EH (cell line): ENCODE measurements at places on chromosomes 13 and 19.
A peak's percentile ranks its signal among the peaks of the same experiment; 100 is the strongest.

DNA sequence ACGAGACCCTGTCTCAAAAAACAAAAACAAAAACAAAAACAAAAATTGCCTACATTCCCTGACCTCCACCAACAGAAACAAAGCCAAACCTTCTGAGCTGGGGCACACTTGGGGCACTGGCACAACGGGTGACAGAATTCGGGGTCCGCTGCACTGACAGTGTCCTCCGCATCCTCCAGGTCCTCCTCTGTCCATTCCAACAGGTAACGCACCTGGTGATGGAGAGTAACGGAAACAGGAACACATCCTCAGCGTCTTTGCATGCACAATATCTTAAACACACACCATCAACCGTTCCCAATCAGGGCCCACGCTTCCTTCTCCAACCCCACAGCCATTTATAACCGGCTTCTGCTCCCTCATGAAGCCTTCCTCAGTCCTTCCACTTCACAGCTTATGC lies 34.6 kb downstream of the PDCD5 start:
- DNase-seq, result no peak

GRCh38 chr13:28173793-28174192 lies 35.4 kb downstream of the PAN3 start:
- peak; percentile 10 for DNase-seq

GRCh38 chr19:13120817-13121216 lies 2.8 kb downstream of the NACC1 start:
- DNase-seq, result peak; percentile 83

- no peak for DNase-seq
Observed at GRCh38 chr13:90605664-90606063, 741.8 kb upstream of the MIR17HG start.

DNA sequence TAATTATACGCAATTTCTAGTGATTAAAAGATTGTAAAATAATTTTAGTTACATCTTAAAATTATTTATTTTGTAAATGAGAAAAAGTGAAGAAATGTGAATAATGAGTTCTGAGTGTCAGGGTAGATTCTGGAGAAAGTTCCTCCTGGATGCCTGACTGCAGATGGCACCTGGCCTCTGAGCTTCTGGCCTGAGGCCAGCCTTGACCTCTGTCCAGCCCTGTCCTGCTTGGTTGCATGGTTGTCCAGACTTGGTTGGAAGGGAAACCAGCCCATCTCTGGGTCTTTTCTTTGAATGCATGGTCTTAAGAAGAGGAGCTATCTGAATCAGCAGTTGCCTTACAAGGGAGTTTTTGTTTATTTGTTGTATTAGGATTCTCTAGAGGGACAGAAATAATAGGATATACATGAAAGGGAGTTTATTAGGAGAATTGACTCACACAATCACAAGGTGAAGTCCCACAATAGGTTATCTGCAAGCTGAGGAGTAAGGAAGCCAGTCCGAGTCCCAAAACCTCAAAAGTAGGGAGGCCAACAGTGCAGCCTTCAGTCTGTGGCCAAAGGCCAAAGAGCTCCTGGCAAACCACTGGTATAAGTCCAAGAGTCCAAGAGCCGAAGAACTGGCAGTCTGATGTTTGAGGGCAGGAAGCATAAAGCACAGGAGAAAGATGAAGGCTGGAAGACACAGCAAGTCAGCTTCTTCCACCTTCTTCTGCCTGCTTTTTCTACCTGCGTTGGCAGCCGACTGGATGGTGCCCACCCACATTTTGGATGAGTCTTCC lies 385.8 kb downstream of the ZNF536 start:
- DNase-seq, result no peak

- no peak for DNase-seq
Observed at GRCh38 chr13:114025405-114025713, 51.5 kb upstream of the C13orf46 start.

DNA sequence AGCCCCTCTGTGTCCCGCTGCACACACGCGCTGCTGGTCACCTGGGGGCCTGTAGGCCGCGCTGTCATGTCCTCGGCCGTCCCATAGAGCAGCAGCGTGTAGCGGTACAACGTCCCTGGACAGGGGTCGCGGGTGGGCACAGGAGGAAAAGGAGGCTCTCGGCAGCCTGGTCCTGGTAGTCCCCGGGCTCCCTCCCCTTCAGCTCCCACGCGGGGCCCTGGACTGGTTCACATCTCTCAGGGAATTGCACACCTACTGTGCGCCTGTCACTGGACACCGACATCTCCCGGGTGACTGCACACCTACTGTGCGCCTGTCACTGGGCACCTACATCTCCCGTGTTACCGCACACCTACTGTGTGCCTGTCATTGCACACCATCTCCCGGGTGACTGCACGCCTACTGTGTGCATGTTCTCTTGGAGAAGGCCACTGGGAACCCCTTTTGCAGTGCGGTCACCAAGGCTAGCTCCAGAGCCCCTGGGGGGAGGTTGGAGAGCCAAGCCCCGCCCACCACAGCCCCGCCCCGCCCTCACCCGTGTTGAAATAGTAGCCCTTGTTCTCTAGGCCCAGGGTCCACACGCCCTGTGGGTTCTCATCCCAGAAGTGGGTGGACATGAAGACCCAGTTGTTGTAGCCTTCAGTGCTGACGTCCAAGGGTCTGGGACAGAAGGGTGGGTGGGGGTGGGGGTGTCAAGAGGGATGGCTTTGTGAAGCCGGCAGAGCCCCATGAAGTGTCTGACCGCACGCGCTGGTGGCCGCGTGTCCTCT lies 3.5 kb upstream of the C19orf25 start:
- no peak for DNase-seq
